GM06990 (cell line): ENCODE measurements at places on chromosomes 2 and 18.

DNA sequence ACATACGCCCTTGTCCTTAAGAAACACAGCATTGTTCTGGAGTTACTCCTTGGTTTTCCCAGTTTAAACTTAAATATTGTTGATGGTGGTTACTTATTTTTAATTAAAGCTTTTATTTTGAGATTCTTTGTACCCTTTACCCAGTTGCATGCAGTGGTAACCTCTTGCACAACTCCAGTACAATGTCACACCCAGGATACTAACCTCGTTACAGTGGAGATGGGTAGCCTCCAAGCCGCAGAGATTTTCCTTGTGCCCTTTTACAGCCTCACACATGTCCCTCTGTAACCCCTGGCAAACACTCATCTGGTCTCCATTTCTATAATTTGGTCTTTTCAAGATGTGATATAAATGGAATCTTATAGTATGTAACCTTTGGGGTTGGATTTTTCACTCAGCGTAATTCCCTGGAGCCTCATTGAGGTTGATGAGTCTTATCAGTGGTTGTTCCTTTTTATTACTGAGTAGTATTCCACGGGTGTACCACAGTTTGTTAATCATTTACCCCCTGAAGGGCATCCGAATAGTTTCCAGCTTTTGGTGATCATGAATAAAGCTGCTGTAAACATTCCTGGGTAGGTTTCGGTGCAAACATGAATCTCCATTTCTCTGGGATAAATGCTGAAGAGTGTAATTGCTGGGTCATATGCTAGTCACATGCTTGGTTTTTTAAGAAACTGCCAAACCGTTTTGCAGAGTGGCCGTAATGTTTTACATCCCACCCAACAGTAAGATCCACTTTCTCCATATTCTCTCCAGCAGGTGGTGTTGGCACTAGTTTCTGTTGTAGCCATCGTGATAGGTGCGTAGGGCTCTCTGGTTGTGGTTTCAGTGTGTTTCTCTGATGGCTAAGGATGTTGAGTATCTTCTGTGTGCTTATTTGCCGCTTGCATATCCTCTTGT, 68.6 kb downstream of the DGKD start:
- DNase-seq: no peak

DNA sequence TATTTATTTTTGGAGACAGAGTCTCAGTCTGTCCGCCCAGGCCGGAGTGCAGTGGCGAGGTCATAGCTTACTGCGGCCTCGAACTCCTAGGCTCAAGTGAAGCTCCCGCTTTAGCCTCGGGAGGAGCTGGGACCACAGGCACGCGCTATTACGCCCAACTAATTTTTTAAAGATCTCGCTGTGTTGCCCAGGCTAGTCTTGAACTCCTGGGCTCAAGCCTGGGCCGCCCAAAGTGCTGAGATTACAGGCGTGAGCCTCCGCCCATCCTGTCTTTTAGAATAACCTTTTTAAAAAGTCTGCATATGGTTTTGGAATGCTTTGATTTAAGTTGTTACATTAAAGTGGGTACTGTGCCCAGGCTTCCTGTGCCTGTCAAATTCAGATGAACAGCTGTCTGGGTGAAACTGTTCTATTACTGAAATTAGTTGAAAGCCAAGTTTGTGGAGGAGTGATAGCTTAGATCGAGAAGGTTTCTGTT, 944 bp downstream of the RAB3GAP1 start:
- peak; percentile 18 for DNase-seq

DNA sequence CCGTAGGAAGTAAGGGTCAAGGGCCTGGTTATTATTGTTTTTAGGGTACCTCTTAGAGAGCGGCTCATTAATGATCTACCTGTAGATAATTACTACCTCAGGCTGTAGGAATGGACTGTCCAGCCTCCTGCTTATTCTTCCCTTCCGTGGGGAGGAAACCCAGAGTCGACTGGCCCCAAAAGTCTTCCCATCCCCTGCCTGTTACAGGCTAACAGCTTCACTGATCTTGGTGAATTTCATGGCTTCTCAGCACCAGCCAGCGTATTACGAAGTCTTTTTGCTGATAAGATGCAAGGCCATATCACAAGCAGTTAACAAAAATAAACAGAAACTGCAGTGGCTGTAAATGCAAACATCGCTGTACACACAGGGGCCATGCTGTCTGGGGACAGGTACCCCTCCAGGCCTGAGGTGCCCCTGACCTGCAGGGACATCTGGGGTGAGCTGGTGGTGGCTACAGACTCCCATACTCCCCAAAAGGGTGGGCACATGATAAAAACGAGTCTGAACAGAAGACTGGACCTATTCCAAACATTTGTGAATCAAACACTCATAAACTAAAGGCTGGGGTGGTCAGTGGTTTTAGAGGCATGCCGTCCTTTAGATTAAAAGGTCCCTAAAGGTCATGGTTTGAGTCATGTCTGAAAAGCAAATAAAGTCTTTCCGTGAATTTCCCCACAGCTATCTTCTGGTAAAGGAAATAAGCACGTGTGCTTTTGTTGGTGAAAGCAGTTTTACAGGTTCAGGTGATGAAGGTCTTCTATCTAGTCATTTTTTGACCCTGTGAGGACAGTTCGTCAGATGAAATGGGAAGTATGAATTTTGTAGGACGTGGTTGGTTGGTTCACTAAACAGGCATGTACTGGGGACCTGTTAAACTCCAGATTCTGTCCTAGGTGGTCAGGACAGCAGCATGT, 36.7 kb downstream of the TTC39C start:
- DNase-seq: peak; percentile 48

GRCh38 chr2:179861027-179861415, 391 bp downstream of the ZNF385B start:
- peak; percentile 13 for DNase-seq

- no peak for DNase-seq
Observed at GRCh38 chr2:197077336-197077735, 150.8 kb upstream of the PGAP1 start.

- DNase-seq: no peak
Observed at GRCh38 chr18:24868311-24868710, 407.9 kb downstream of the HRH4 start.

GRCh38 chr18:67525328-67526099, 9.0 kb upstream of the DSEL start:
- no peak for DNase-seq

- no peak for DNase-seq
Observed at GRCh38 chr2:134976074-134976702, 57.6 kb downstream of the CCNT2 start.

- no peak for DNase-seq
Observed at GRCh38 chr2:29123617-29124349, 8.6 kb downstream of the CLIP4 start.

GRCh38 chr2:73917696-73918207, 8.9 kb upstream of the DGUOK start:
- no peak for DNase-seq

- peak; percentile 67 for DNase-seq
Observed at GRCh38 chr18:76495006-76495370, at the start of gene ZNF516. ZNF516 (minus strand) TSS chr18:76495242; CDS start chr18:76443054, 52,188 bp downstream.

GRCh38 chr18:33212363-33212762, 228.2 kb downstream of the CCDC178 start:
- DNase-seq: no peak

GRCh38 chr2:147945660-147946059, 74.9 kb downstream of the ORC4 start:
- no peak for DNase-seq

- DNase-seq: no peak
Observed at GRCh38 chr2:29902356-29902755, 19.0 kb downstream of the ALK start.

- no peak for DNase-seq
Observed at GRCh38 chr2:240532031-240532775, 25.6 kb downstream of the ANKMY1 start.

DNA sequence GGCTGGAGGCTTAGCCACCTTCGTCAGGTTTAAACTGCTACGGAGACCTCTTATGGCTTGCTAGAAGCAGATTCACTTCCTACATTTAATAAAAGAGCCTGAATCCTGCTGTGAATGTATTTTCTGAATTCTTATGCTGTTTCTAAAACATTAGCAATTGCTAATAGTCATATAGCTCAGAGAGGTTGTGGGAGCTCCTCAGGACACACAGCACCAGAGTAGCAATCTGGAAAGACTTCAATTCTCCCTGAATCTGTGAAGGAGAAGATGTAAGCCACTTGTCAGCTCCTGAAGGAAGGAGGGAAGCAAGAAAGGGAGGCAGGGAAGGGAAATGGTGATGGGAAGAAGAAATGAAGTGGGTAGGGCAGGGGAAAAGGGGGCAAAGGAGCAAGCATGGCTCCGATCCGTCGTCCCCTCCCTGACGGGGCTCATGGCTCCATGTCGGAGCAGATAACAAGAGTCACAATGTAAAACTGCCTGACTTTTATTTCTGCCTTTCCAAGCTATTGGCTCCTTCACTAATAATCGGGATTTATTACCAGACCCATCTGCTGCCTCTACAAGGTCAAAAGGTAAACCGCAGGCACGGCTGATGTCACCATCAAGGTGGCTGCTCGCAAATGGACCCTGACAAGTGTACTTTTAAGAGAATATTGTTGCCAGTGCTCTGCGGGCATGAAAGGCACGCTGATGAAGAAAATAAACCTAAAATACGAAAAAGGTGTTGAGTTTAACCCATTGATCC, 656.0 kb upstream of the SALL3 start:
- no peak for DNase-seq

GRCh38 chr2:168697668-168698121, 104.7 kb upstream of the NOSTRIN start:
- DNase-seq: no peak

DNA sequence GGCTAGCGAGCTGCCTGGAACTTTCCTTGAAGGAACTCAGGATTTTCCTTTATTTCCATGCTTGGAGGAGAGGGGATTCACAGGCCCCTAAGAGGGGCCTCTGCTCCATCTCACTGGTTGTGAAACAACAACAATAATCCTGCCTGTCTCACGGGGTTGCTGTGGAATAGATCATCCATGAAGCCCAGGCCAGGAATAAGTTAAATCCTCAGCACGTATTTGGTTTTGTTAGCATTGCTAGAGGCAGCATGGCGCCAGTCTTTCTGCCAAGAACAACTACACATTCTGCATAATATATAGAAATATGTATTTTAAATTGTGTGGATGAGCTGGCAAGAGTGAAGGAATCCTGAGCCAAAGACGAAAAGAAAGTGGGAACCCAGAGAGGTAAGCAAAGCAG, 80.8 kb upstream of the L3MBTL4 start:
- no peak for DNase-seq

DNA sequence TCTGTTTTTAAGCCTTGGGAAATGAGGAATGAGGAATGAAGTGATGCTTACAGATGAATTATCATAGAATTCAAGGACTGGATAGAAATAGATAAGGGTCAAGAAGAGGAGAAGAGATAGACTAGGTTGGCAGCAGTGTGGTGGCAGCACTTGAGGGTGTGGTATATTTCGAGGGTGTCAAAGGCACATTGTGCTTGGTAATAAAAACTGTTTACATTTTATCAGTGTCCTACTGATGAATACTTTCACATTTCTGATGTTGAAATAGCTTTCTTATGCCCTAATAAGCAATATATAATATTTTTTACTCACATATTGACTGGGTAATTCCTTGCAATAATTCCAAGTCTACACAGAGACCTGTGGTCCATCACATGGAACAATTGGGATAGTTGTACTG, 3.4 kb downstream of the TFPI start:
- no peak for DNase-seq

GRCh38 chr18:58337686-58338085, 291.2 kb downstream of the ALPK2 start:
- DNase-seq: no peak

- DNase-seq: no peak
Observed at GRCh38 chr2:228827056-228827700, 443.9 kb downstream of the PID1 start.

DNA sequence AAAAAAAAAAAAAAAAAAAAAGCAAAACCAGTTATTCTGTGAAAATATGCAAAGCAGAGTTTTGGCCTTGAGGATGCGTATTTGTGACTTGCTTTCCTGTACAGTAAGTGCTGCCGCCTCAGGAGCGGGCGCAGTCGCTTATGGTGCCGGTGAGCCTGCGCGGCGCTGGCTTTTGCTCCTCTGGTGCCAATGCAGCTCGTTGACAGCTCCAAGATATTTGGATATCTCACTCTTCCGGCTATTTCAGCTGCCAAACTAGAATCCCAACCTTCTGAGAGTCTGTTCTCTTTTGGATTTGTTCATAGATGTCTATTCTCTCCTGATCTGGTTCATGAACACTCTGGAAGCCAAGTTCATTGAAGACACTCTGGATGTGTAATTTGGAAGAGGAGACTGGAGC, 184.1 kb downstream of the AGAP1 start:
- no peak for DNase-seq

- DNase-seq: no peak
Observed at GRCh38 chr18:58297198-58297597, 253.2 kb downstream of the NEDD4L start.

GRCh38 chr2:172856606-172857005, 121.0 kb downstream of the RAPGEF4 start:
- DNase-seq: no peak

DNA sequence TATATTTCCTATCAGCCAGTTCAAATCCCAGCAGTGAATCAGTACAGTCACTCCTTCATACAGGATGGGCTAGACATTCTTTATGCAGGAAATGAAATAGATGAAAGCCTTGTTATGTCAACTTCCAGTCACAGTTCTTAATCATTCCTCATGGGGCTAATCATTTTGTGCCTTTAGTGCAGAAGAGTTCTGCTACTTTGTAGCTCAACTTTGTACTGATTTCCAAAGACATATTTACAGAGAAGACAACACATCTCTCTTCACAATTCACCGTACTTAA, 593.9 kb upstream of the NETO1 start:
- no peak for DNase-seq

DNA sequence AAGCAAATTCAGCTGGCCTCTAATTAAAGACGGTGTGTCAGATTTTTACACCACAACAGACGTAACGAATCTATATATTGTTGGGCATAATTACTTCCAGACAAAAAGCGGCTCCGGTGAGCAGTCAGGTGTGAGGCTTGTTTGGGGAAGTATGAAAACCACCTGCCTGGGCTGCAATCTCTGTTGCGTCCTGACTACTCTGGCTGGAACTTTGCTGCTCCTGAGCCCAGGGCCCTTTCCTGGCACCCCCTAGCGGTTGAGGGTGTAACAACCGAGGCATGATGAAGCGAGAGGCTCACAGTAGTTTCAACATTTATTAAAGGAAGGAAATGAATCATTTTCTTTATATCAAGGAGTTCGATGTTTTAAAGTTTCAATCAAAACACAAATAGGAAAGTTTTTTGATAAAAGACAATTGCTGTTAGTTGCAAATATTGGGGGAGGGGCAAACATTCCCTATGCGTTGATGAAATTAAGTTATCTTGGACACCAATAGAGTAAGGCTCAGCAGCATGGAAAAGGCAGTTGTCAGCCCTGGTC, 10.6 kb upstream of the ITGB6 start:
- peak; percentile 75 for DNase-seq

- DNase-seq: no peak
Observed at GRCh38 chr2:218265626-218266025, 4.3 kb downstream of the AAMP start.

- no peak for DNase-seq
Observed at GRCh38 chr18:73381016-73381698, 513.4 kb upstream of the NETO1 start.

- no peak for DNase-seq
Observed at GRCh38 chr2:69099541-69099940, 86.6 kb downstream of the ANTXR1 start.
